ENCODE measurements at places on chromosomes 2 and 18.

DNA sequence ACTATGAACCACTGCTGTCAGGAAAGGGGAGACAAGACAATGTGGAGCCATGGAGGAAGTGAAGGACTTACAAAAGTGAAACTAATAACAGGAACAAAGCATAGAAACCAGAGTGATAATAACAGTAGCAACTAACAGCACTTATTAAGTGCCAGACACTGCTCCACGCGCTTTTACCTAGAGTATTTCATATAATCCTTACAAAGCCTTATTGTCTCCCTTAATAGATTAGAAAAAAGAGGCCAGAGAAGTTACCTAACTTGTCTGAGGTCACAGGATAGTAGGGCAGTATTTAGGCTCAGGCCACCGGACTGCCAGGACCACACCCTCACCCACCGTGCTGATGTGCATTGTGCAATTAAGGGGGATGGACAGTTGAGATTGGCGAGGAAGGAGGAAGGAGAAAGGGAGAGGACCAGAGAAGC lies 98.6 kb upstream of the NFU1 start:
- DNase-seq: no peak

DNA sequence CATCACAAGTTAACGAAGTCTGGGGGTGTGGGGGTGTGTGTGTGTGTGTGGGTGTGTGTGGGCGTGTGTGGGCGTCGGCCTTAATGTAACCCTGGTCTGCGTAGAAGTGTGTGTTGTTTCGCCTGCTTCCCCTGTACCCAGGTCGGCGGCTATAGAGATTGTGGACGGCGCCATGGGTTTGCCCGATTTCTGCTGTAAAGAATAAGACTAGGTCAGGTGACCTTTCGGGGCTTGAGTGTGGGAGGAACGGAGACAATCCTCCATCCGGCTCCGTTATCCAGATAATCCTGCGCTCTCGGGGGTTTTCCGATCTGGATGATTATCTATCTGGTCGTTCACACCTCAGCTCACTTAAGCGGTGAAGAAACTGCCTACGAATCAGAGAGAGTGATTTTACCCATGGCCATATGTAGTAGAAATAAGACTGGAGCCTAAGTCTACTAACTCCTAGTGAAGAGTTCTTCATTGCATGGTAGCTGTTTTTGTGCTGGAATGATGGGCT lies 543 bp downstream of the HADHB start:
- peak; percentile 46 for DNase-seq

- no peak for DNase-seq
These were observed 36.2 kb downstream of the AQP12A start for GRCh38 chr2:240727913-240728312.

- DNase-seq: no peak
These were observed 68.3 kb upstream of the ACYP2 start for GRCh38 chr2:54047091-54047490.

- DNase-seq: peak; percentile 89
These were observed at the start of gene CCT4 for GRCh38 chr2:61888267-61889055. Gene CCT4, minus strand, starts transcription at chr2:61888656. Its CDS starts 149 bp downstream, at chr2:61888507.

DNA sequence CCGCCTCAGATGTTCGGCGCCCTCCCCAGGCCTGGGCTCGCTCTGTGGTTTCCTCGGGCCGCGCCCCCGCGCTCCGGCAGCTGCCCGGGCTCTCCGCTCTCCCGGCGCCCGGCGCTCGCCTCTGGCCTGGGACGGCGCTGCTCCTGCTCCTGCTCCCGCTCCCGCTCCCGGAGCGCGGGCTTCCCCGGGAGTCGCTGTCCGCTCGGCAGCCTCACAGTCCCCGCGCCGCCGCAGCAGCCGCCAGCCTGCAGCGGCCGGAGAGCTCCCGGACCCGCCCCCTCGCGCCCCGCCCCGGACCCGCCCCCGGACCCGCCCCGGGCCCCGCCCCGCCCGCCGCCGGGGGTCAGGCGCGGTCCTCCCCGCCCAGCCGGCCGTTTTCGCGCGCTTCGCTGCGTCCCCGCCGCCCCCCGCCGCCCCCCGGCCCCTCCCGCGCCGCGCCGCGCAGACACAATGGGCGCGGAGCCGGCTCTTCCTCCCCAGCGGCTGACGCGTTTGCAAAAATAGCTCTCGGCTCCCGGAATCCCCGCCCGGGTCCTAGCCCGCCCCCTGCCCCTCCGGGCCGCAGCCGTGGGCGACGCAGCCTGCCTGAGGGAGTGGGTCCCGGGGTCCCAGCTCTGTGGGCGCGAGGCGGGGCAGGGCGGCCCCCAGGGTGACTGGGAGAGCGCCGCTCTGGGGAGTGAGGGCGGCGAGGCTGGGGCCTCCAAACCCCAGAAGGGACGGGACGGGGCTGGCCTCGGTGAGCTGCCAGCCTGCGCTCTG lies at the start of gene ARL4C:
Gene ARL4C, minus strand, starts transcription at position 247 of the 759 bp plus-strand sequence. CDS start 495 bp downstream, outside the sequence.
- peak; percentile 77 for DNase-seq

DNA sequence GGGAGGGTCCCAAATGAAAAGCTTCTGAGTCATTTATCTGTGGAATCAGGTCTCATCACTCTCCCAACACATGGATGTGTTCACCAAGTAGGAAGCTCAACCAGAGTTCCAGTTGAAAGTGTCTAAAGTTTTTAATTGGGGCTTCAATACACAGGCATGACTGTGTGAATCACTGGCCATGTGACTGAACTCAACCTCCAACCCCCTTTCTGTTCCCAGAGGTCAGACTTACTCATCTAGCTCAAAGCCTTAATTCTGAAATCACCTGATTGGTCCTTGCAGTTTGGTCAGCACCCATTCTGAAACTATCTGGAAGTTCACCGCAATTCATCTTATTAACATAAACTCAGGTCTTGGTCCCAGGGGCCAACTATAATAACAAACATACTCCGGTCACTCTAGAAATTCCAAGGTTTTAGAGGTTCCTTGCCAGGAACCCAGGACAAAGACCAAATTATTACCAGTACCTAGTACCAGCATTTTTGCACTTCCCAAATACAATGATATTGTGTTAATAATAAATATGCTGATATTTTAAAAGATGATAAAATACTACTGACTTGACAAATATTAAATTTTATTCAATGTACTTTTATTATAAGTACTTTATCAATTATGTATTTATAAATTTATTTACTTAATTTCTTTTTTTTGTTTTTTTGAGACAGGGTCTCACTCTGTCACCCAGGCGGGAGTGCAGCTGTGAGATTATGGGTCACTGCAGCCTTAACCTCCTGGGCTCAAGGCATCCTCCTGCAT lies 10.7 kb upstream of the RBM45 start:
- DNase-seq: no peak

DNA sequence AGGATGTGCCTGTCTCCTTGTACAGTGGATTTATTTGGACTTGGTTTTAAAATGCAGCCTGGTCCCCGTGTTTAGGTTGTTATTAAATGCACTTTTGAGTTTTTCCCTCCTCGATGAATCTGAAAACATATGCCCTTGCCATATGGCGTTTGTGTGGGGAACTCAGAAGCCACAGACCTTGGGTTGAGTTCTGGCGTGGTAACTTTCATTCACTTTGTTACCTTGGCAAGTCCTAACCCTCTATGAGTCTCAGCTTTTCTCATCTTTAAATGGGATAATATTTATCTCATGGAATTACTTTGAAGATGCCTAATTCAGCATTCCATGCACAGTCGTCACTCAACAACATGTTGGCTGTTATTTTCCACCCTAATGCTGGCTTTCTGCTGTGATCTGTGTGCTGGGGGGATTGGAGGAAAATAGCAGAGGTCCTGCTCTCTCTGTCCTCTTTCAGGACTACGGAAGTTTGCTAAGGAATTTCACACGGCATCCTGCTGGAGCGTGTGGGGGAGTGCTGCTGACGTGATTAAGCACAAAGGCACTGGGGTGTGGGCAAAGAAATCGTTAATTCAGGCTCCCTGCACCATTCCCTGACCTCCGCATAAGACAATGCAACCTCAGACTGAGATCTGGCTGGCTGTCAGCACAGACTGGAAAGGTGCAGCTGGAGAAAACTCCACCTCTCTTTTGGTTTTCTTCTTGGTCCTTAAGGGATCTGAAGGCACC lies 61.7 kb downstream of the LDLRAD4 start:
- peak; percentile 23 for DNase-seq

GRCh38 chr18:28657961-28658360 lies 481.0 kb upstream of the CDH2 start:
- DNase-seq: no peak

GRCh38 chr2:163613266-163613731 lies 122.5 kb downstream of the FIGN start:
- no peak for DNase-seq

DNA sequence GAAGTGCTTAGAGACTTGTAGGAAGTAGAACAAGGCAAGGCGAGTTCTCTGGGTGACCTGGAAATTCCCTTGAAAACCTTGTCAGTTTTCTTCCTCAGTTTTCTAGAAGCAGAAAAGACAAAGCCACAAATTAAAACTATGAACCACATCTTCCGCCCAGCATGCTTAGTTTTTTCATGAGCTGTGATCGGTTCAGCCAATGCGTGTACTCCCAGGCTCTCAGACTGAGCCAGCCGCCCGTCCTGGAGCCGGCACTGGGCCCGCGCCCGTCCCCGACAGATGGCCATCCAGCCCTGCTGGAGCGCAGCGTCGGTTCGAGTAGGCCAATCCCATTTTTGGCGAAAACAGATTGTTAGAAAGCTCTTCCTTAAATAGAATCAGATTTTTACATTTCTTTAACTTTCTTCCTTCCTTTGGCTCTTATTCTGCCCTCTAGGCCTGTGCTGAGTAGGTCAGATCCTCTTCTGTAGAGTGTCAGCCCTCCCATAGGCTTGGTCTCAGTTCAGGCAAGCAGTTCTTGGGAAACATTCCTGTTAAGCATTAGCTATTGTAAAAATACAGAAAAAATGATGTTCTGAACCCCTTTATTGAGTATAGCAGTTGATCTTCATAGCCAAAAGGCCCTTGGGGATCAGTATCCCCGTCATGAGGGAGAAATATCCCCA lies 112.5 kb downstream of the NCK2 start:
- DNase-seq: no peak

GRCh38 chr2:109376115-109376514 lies 237.7 kb downstream of the SEPTIN10 start:
- DNase-seq: peak; percentile 6
